ENCODE measurements at places on chromosomes 5 and 9.

DNA sequence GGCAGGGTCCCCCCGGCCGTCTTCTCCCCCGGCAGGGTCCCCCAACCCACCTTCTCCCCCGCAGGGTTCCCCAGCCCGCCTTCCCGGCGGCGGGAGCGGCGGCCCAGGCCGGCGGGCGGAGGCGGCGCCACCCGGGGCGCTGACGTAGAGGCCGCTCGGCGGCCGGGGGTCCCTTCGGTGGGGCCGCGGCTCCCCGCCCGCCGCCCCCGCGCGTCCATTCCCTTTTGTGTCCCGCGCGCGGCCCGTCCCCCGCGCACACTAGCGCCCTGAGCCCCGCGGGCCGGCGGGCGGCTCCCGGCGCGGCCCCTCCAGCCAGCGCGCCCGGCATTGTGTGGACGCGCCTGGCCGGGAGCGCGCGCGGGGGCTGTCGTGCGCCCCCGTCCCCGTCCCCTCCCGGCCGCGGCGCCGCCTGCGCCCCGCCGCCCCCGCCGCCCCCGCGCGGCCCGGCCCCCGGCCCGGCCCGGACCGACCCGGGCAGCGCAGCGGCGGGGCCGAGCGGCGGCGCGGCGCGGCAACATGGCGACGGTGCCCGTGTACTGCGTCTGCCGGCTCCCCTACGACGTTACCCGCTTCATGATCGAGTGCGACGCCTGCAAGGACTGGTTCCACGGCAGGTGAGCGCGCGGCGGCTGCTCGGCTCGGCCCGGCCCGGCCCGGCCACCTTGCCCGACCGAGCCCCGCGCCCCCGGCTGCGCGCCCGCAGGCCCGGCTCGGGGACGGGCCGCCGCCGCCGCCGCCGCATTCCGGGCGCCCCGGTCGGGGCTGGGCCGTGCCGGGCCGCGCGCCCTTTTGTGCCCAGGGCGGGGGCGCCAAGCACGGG is at the start of gene PHF2:
Gene PHF2 (plus strand): TSS at position 327 of the 820 bp plus-strand sequence. CDS start 190 bp downstream, at position 517.
- no peak for DNase-seq

GRCh38 chr5:90553711-90554110 is 4.9 kb upstream of the ADGRV1 start:
- no peak for DNase-seq

- DNase-seq, result no peak
These were observed 17.2 kb upstream of the GCNT1 start for GRCh38 chr9:76441551-76442322.

DNA sequence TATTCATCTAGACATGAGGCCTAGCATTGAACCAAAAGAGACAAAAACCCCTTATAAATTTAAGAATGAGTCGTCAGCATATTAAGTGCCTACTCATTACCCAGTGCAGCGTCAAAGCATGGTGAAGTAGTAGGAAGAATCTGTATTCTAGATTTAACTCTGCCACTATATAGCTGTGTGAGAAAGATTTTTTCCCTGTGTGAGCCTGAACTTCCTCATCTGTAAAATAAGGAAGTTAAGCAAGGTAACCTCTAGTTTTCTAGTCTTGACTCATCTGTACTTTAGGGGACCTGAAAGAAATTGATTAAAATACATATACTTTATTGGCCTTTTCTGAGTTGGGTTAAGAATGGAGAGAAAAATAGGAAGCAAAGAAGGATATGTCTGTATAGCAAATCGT is 82.1 kb upstream of the RUSC2 start:
- no peak for DNase-seq

DNA sequence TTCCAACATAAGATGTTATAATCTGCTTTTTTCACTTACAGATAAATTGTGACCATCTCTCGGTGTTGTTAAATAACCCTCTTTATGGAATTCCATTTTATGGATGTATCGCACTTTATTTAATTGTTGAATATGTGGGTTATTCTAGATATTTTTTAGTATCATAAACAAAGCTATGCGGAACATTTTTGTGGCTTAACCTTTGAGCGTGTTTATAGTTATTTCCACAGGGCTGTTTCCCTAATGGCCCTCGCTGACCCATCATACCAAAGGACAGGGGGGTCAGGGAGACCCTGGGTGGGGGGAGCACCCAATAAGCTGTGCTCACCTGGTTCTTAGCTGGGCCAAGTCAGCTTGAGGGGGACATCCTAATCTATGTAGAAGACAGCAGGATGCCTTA is 65.3 kb downstream of the NDST1 start:
- DNase-seq, result no peak

DNA sequence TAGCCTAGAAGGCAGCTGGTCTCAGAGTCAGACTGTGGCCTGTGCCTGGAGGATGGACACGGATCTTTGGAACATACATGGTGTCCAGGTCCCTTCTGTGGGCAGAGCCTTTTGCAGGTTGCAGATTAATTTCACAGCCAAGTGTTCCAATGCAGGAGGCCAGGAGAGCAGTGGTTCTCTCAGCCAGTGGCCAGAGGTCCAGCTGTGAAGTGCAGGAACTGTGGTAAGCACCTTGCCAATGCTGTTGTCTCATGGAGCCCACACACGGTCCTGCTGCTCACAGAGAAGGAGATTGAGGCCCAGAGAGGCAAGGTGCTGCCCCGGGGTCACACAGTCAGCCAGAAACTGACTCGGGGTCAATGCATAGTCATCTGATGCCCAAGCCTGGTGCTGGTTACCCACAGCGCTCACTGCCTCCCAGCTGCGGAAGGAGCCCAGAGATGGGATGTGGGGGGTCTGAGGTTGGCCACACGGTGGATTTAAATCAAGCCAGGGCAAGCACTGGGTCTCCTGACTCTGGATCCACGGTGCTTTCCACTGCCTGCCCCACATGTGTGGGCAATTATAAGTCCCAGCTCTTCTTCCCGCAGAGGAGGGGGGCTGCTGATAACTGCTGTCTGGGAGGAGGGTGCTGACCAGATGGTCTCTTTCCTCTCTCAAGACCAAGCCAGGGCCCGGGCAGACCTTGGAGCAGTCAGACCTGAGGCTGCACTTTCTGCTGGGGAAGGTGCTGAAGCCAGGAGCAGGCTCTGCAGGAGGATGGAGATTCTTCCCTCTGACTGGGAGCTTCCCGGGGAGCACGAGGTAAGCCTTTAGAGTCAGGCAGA is 2.8 kb downstream of the PDGFRB start:
- DNase-seq, result peak; percentile 62

- peak; percentile 31 for DNase-seq
These were observed 592 bp downstream of the TUBB4B start for GRCh38 chr9:137241490-137242268.

- DNase-seq, result no peak
These were observed 45.1 kb upstream of the GARNL3 start for GRCh38 chr9:127219520-127219919.

DNA sequence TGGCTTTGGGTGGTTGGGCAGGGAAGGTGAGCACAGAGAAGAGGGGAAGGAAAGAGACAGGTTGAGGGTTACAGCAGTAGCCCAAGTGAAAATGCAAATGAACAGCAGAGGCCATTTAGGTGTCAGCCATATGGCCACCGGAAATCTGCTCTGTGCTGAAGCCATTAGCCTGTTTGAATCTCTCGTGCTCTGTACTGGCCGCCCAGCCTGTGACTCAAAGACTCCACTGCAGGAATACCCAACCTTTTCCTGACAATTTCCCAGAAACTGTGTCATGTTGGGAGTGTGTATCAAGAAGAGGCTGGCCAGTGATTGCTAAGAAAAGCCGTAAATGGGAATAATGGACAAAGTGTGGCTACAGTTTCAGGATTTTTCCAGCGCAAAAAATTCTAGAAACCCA is 35.9 kb upstream of the RAI14 start:
- DNase-seq, result no peak

DNA sequence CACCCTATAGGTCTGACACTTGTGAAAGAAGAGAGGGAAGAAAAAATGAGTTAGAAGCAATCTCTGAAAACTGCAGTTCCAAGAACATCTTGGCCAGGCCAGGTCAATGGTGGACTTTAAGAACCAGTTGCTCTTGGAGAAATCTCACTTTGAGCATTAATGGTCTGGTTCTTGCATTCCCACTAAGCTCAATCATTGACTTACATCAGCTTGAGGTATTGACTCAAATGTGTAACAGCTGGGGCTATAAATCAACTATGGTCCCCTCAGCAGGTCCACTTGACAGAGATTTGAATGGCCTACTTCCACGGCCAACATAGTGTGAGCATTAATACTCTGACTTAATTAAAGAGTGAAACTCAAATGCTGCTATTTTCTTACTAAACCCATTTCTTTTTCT is 357.8 kb upstream of the RGMB start:
- no peak for DNase-seq

- no peak for DNase-seq
These were observed 23.0 kb upstream of the ECM2 start for GRCh38 chr9:92558612-92559374.

GRCh38 chr9:124353166-124353768 is 62.0 kb downstream of the PSMB7 start:
- no peak for DNase-seq

DNA sequence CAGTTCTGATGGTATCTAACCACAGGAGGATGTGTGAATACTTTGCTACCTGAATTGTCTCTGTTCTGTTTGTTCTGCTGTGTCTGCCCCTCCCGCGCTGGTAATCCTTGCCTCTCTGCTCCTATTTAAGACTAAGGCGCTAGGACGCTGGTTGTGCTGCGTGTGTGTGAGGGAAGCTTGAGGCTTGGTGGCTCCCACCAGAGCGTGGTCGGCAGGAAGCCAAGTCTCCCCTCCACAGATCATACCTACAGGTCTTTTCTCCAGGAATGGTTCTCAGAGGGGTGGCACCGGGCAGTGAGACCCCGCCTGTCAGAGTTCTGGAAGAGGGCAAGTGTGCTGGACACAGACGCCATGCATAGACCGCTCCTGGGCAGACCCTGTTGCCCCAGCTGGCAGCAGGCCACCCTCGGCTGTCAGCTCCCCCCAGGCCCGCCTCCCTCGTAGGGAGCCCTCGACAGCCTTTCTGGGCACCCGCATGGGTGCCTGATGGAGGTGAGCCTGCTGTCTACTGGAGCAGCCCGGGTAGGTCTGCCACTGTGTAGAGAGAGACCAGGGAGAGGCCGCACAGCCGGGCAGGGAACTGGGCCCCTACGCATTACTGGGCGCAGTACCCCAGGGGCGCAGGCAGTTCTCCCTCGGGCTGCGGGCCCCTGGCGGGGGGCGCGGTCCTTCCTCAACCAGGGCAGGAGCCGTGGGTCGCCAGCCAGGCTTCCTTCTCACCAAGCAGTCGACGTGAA is 53.4 kb upstream of the ROR2 start:
- DNase-seq, result no peak

- DNase-seq, result no peak
These were observed 364.6 kb downstream of the NPR3 start for GRCh38 chr5:33075731-33076130.

- peak; percentile 17 for DNase-seq
These were observed 273.6 kb downstream of the ADAMTSL1 start for GRCh38 chr9:18747595-18747994.

- peak; percentile 31 for DNase-seq
These were observed 27.8 kb upstream of the TNFSF8 start for GRCh38 chr9:114958021-114958843.

- no peak for DNase-seq
These were observed 27.8 kb downstream of the NUTM2F start for GRCh38 chr9:94300470-94301301.

DNA sequence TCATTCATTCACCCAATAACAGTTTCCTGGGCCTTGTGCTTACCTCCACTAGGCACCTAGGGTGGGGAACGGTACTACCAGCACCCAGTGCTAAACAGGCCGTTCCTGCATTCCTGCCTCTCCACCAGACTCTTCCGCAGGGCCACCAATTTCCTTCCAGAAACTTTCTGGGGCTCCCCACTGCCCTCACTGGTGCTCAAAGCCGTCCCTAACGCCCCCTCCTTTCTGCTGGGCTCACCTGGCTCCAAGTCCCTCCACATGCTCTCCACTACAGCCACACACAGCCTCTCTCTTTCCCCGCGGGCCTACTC is 1.4 kb downstream of the PHF19 start:
- DNase-seq, result no peak

GRCh38 chr5:173329491-173330337 is 1.5 kb upstream of the STC2 start:
- no peak for DNase-seq

DNA sequence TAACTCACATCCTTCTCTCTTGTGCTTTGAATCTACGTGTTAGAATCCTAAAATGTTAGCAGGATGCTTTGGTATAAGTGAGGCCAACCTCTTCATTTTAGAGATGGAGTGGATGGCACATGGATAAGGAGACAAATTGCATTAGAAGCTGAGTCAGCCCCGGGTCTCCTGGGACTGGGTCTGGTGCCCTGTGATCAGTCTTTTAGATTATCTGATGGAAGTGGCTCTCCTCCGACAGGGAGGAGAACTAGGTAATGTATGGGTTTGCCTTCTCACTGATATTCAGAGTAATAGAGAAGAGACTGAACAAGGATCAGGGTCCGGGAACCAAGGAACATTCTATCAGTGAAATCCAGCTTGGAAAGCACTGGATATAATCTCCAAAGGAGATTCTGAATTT is 74.9 kb upstream of the TNFSF8 start:
- no peak for DNase-seq

- no peak for DNase-seq
These were observed 777 bp downstream of the ENDOG start for GRCh38 chr9:128818839-128819715.

- DNase-seq, result no peak
These were observed 14.8 kb downstream of the PPP3R2 start for GRCh38 chr9:101579711-101580545.

- DNase-seq, result no peak
These were observed 547.0 kb downstream of the PDE4D start for GRCh38 chr5:59346514-59346913.

- no peak for DNase-seq
These were observed 108.8 kb downstream of the TENT4A start for GRCh38 chr5:6822068-6822467.

Measured in fibroblast of gingiva (primary cell).